ENCODE measurements at places on chromosomes 11 and 22.

DNA sequence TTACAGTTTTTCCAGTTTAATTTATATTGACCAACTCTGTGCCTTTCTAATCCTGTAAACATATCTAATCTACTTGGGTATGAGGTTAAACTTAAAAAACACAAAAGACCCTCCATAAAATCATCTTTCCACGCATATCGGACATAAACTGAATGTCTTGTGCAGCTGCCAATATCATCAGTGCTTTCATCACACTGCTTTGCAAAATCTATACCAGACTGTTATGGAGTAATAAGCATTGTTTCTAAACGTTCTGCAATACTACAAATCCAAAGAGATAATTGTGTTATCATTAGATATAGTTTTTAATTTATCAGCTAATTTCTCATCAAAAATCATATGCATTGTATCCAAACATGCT is 36.1 kb upstream of the AMPD3 start:
- DNase-seq: no peak

GRCh38 chr11:81192516-81192915 is 1541.1 kb downstream of the FAM181B start:
- DNase-seq: no peak

DNA sequence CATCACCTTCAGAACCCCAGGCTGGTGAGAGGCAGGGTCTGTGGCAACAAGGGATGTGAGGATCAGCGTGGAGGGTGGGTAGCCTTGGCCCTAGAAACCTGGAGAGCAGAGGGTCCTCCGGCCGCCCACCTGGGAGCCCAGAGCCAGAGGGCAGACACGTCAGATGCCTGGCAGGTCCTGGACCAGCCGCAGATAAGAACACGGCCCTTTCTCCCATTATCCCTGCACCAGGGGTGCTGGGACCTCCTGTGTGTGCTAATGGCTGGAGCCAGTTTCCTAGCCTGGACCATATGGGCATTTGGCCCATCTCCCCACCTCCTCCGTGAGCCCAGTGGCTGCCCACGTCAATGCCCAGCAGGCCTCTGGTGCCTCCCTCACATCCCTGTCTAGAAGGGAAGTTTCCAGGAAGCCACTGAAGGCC is 88.4 kb downstream of the MORC2 start:
- DNase-seq: no peak

- no peak for DNase-seq
These were observed 1.8 kb upstream of the GDPD4 start for GRCh38 chr11:77303328-77303727.

DNA sequence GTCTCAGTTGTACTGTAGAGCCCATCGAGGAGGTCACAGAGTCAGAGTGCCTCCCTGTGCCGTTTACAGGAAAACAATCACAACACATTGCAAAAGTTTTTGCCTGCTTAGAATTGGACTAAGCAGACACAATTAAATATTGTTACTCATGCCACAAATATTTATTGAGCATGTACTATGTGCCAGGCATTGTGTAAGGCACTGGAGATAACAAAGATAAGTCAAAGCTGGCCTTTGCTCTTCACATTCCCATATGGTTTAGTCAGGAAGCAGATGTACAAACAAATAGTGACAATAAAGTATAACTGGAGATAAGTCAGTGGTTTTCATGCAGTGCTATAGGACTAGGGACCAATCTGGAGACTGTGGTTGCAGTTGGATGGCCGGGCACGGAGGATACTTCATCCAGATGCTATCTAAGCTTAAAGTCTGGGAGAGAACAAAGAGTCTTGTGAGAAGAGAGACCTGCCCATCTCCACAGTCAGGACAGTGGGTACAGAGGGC is 550.7 kb downstream of the INSC start:
- DNase-seq: no peak

- DNase-seq: no peak
These were observed 40.9 kb downstream of the PRDM11 start for GRCh38 chr11:45187375-45187774.

- DNase-seq: no peak
These were observed 19.5 kb downstream of the RBFOX2 start for GRCh38 chr22:36009085-36009484.

DNA sequence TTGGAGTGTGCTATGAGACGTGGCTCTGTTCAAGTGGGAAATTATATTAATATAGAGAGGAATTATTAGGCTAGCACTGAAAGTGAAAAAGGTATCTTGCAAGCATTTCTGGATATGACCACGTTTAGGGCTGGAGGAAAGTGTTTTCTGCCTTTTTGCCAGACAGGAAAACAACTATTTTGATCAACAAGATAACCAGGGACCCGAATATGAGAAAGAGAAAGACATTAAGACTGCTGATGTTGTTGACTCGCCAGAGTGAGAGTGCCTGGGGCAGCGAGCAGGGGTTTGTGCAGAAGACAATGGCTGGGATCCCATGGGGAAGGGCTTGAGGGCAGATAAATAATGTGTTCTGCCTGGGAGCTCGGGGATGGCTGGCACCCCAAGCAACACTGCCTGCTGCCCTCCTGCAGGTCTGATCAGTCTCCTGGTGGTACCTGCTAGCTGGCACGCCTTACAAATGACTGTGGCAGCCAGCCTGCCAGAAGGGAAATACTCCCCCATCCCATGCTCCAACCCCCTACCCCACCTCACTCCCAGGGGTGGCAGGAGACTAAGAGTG is 23.1 kb upstream of the CHST1 start:
- DNase-seq: no peak

- no peak for DNase-seq
These were observed 21.5 kb upstream of the CAT start for GRCh38 chr11:34417202-34417601.

DNA sequence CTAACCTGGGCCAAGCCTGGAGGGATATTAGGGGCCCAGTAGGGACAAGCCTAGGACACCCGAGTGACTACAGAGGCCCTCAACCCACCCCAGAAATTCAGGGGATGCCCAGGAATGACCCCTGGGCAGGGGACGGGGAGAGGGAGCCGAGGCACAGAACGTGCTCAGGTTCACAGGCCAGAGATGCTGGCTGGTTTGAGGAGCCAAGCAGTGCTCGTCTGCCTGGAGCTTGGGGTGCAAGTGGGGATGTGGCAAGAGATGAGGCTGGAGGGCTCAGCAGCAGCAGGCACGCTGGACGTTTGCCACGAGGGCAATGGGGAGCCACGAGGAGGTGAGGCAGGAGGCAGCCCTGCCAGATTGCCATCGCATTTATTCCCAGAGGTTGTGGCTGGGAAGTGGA is 34.0 kb upstream of the EMID1 start:
- no peak for DNase-seq

DNA sequence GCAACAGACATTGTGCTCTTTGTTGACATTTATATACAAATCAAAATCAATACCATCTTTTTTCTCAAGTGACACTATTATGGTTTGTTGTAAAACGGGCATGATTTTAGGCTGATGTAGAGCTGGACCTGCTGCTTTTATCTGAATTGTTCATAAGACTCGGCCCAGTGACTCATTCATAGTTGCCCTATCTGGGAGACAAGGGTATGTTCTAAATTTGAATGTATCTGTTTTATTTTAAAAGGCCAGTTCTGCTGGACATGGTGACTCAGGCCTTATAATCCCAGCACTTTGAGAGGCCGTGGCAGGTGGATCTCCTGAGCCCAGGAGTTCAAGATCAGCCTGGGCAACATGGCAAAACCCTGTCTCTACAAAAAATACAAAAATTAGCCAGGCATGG is 39.3 kb downstream of the CEP295 start:
- DNase-seq: no peak

GRCh38 chr11:26297189-26297975 is 34.5 kb upstream of the ANO3 start:
- DNase-seq: no peak

DNA sequence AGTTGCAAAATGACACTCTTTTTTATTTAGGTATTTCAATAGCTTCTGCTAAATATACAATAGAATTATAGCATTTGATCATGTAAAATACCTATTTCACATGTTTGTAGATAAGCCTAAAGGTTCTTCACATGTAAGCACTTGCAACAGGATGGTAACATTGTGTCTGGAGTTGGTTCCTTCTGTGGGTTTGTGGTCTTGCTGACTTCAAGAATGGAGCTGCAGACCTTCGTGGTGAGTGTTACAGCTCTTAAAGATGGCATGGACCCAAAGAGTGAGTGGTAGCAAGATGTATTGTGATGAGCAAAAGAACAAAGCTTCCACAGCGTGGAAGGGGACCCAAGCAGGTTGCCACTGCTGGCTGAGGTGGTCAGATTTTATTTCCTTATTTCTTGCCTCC is 246.4 kb upstream of the PDGFD start:
- no peak for DNase-seq

GRCh38 chr11:70089631-70090030 is 11.5 kb downstream of the ANO1 start:
- no peak for DNase-seq

DNA sequence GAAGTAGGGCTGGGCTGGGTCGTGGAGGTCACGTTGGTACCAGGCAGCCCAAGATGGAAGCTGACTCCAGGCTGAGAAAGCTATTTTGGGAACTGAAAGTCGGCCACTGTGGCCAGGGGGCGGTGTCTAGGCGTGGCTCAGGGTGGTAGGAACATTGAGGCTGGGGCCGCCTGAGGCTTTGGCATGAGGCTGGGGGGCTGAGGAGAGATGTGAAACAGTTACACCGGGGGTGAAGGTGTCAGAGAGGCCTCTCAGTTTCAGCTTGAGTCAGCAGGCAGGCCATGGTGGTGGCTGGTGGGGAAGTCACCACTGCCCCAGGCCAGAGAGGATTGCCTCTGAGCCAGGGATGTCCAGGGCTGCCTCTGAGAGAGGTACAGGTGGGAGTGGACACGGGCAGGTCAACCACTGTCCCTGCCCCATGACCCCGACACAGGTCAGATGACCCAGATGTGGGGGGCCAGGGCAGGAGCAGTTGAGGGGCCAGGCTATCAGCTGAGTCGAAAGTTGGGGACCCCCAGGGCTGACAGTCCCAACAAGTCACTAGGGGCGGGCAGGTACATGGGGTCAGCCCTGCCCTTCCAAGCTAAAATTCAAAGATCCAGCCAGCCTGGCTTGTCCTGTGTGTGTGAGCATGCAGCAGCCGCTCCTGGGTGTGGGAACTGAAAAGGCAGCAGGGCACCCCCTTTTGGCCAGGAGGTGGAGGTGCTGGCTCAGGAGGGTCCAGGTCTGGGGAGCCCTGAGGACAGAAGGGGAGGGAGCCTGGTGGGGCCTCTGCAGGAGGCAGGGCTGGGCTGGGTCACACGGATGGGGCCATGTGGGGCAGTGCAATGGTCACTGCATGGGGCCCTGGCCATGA is 7.2 kb downstream of the KCNK7 start:
- DNase-seq: peak; percentile 78

- DNase-seq: no peak
These were observed 780.6 kb downstream of the OPCML start for GRCh38 chr11:132751516-132752250.

- DNase-seq: no peak
These were observed 6.4 kb downstream of the IRF7 start for GRCh38 chr11:609341-609811.

- DNase-seq: no peak
These were observed 867.4 kb downstream of the NTM start for GRCh38 chr11:132237781-132238180.

DNA sequence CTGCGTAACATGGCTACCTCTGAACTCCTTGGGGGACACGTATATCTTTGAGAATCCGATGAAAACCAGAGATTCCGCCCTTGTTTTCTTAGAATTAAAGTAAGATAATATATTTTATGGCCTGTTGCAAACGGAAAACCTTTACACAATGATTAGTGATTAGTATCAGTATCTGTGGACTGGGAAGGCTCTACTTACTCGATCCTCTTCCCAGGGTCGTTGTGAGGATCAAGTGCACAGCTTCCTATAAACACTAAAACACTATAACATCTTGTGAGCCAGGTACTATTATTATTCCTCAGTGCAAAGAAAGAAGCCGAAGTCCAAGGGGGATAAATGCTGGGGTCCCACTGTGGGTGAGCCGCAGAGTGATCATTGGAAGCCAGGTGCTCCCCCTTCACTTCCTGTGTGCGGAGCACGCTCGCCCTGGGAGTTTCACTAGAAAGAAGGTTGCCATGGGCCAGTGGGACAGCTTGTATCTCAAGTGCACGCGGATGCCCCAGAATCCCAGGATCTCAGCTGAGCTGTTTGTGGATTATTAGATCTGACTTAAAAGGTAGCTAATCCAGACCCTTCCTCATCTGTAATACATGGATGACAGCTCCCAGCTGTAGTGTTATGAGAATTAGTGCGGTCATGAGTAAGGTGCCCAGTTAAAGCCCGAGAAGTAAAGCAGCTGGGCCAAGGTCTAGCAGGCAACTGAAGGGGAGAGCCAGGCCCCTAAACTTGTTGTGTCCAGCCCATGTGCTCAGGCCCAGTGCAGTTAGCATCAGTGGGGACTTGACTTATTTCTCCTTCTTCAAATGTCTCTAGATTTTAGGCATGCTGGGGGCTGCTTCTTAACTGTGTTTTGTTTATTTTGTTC is 839 bp downstream of the CBY1 start:
- DNase-seq: peak; percentile 27

GRCh38 chr11:133123366-133123765 is 408.9 kb downstream of the OPCML start:
- no peak for DNase-seq

DNA sequence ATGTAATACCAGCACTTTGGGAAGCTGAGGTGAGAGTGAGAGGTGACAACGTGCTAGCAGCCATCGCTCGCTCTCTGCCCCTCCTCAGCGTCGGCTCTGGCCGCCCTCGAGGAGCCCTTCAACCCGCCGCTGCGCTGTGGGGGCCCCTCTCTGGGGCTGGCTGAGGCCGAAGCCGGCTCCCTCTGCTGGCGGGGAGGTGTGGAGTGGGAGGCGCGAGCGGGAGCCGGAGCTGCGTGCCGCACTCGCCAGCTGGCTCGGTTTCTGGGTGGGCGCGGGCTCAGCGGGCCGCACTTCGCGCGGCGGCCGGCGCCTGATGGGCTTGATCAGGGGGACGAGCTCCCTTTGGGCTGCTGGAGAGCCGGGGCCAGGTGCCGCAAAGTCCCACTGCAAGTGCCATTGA is 98.9 kb upstream of the UBASH3B start:
- DNase-seq: no peak

GRCh38 chr11:134349109-134349801 is 17.5 kb downstream of the GLB1L2 start:
- peak; percentile 50 for DNase-seq

DNA sequence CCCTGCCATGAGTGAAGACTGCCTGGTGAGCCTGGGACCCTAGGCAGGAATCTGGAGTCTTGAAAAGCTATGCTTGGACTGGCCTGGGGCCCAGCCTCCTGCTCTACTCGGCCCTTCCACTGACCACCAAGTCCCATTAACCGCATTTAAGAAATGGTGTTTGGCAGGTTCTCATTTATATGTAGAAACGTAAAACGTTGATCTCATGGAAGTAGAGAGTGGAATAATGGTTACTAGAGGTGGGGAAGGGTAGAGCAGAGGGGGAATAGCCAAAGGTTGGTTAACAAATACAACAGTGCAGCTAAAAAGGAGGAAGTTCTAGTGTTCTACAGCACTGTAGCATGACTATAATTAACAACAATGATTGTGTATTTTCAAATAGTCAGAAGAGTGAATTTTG is 72.9 kb upstream of the EED start:
- DNase-seq: no peak

Measured in CD4-positive, alpha-beta T cell treated with Interleukin-4 for 4 hours (primary cell).